ENCODE measurements at places on chromosomes 16 and 17.

DNA sequence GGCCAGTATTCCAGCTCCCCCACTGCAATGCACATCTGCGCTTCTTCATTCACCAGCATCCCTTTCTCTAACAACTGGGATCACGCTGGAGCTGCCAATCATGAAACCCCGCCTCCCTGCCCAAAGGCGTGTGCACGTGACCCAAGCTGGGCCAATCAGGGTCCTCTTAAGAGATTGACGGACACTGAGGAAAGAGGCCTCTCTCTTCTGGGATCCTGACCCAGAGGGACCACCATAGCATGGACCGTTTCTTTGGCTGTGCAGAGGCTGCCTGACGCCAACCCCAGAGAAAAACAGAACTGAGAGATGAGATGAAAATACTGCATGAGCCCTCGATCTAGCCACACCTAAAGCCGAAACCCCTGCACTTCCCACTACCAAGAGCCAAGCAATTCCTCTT lies 32.0 kb downstream of the COTL1 start:
- DNase-seq = peak; percentile 77

- no peak for DNase-seq
Observed at GRCh38 chr16:1192384-1193073, 32.5 kb downstream of the TPSG1 start.

GRCh38 chr17:41772586-41773189 lies 13.8 kb downstream of the JUP start:
- DNase-seq = no peak

DNA sequence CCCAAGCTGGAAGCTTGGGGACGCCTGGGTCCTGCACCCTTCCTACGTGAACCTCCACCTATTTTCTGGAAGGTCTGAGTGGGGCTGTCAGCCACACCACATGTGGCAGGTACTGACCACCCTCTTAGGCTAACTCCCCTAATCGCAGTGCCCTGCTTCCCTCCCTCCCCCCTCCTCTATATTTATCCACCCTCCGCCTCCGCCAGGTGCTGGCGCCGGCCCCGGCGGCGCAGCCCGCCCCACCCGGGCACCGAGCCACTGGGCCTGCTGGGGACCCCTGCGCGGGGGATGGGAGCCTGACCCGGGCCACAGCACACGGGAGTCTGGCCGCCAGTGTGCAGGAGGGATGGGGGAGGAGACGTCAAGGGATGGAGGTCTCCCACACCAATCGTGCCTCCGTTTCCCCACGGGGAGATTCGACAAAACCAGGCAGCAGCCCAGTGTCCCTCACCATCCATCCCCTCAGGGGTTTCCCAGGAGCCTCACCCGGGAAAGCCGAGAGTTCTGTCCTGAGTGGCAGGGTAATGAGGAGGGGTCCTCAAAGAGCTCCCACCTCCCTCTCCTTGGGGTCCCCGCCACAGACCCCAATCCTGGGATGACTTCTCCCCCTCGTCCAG lies 1.3 kb downstream of the PLEKHH3 start:
- DNase-seq = no peak

DNA sequence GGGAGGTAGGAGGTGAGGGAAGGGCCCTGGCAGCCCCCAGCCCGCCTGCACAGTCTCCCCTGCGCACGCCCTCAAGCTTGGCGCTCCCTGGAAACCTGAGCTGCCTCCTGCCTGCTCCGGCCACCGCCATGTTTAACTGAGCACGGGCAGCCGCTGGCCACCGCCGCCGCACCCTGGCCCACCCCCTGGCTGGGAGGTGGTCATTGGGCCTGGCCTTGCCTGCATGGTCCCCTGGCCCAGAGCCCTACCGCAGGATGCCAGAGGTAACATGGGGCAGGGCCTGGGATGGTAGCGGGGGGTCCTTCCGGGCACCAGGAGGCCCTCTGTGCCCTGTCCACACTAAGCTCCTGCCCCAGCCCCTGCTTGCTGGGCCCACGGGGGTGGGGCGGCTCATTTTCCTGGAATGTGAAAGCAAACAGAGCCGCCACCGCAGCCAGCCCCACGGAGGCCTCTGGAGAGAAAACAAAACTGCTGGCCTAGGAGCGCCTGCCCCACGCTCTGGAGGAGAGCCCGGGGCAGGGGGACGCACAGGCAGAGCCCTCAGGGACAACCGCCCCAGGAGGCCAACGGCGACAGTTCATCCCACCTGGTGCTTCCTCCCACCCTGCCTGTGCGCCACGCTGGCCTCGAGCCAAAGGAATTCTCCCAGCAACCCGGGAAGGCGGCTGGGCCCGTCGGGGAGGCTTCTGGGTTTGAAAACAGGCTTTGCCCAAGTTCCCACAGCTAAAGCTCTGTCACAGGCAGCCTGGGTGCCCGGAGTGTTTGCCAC lies 8.9 kb downstream of the NHERF2 start:
- no peak for DNase-seq

GRCh38 chr16:59198487-59198886 lies 464.4 kb upstream of the GOT2 start:
- DNase-seq = no peak

GRCh38 chr16:27174007-27174406 lies 29.3 kb upstream of the KDM8 start:
- no peak for DNase-seq

DNA sequence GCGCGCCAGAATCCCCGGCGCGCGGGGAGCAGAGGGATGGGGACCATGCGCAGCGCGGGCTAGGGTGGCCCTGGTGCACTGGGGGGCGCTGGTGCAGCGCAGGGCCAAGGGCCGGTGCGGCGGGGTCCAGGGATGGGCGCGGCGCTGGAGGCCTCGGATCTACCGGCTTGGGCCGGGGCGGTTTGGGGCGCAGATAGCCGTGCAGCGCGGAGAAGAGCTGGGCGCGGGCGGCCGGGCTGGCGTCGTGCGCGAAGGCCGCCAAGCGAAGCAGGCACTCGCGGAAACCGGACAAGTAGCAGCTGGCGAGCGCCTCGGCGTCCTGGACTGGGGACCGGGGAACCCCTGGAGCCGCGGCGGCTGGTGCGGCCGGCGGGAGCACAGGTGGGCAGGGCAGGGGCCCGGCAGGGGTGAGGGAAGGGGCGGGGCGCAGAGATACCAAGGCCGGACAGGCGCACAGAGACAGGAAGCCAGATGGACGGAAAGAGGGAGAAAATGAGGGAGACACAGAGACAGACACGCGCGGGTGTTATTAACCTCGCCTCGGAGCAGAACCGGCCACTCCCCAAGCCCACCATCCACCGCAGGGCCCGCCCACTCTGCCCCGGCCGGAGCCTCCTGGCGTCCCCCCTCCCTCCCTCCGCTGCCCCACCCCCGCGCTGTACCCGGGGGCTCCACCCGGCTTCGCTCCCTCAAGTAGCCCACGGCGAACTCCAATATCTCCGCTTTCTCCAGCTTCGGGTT lies 2.1 kb downstream of the HES7 start:
- DNase-seq = peak; percentile 90

DNA sequence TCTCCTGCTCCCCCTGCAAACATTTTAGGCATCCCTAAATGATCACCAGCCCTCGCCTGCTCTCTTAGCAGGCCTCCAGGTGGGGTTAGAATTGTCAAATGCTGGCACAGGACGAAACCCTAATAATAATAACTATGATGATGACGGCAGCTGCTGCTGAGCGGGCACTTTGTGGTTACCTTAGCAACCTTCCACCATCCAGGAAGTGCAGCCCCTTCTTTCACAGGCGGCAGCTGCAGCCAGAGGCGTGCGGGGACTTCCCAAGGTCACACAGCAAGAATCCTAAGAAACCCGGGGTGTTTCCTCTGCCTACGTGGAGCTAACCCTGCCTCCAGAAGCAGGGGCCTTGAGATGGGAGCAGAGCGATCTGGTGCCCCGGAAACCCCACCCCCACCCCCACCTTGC lies 22.4 kb upstream of the EIF1 start:
- no peak for DNase-seq

GRCh38 chr17:75238684-75239191 lies 22.7 kb downstream of the GGA3 start:
- DNase-seq = peak; percentile 60

GRCh38 chr17:41617698-41618097 lies 5.1 kb upstream of the KRT16 start:
- no peak for DNase-seq

- peak; percentile 26 for DNase-seq
Observed at GRCh38 chr16:47887496-47887895, 268.3 kb downstream of the ABCC12 start.

- DNase-seq = no peak
Observed at GRCh38 chr16:74051-74746, 1.8 kb upstream of the RHBDF1 start.

DNA sequence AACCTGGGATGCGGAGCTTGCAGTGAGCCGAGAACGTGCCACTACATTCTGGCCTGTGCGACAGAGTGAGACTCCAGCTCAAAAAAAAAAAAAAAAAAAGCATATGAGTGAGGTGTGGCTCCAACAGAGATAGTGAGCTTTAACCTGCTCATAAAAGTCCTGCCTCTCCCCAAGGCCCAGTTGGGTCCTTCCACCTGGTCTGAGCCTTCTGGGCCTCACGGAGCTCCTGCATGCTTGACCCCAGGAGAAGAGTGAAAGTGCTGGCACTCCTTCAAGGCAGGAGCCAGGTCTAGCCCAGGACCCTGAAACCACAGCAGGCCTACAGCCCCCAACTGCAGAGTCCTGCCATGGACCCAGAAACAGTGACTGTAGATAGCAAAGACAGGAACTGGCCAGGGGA lies 17.7 kb downstream of the HSD11B2 start:
- no peak for DNase-seq

DNA sequence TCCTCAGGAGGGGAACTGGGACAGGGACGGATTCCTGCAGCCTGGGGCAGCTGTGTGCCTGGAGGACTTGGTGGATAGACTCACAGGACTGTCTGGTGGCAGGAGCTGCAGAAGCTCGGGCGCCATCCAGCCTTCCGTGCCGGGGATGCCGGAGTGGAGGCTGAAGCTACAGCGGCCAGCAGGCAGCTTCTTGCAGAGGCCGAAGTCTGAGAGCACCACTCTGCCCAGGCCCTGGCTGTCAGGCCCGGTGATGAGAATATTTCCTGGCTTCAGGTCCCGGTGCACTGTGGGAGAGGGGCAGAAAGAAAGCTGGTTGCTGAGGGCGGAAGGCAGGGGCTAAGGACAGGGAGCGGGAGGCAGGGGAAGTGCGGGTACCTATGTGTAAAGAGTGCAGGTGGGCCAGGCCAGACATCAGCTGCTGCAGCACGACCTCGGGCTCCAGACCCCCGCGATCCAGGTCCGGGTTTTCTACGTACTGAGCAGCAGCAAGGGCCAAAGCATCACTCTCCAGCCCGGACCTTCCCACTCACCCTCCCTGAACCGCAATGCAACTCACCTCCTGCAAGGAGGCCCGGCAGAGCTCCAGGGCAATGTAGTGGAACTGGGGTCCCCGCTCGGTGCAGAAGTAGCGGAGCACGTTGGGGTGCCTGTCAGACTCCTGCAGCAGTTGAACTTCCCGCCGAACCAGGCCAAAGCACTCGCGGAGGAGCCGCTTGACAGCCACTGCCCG lies 16.1 kb downstream of the PLK1 start:
- DNase-seq = peak; percentile 85

- DNase-seq = no peak
Observed at GRCh38 chr17:10059684-10060211, 138.7 kb downstream of the GAS7 start.

All from WTC11 (cell line).